ENCODE measurements at places on chromosomes 1 and 21.
A peak's percentile ranks its signal among the peaks of the same experiment; 100 is the strongest.

- no peak for DNase-seq
Observed at GRCh38 chr1:231460614-231461013, 38.5 kb upstream of the EGLN1 start.

- DNase-seq, result no peak
Observed at GRCh38 chr21:45577801-45578175, 35.5 kb upstream of the SLC19A1 start.

GRCh38 chr21:42793774-42794173, 85.6 kb downstream of the WDR4 start:
- DNase-seq, result peak; percentile 43

- DNase-seq, result no peak
Observed at GRCh38 chr1:180930687-180931086, 18.0 kb downstream of the KIAA1614 start.

GRCh38 chr1:73604211-73604610, 593.8 kb downstream of the LRRIQ3 start:
- no peak for DNase-seq

DNA sequence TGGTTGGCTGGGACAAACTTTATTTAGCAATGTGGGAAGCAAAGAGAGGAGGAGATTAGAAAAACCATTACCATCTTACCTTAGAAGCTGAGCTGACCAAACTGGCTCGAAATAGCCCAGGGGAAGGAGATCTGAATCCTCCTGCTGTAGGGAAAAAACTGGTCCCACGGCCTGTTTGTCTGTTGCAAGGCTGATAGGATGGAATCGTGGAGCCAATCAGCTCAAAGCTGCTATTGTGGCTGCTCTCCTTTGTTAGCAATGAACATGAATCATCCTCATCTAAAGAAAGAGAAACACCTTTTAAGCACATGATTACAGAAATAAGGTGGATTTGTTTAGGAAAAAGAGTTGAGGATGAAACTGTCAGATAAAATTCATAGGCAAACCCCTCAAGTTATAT, 21.5 kb downstream of the CLSPN start:
- no peak for DNase-seq

- DNase-seq, result no peak
Observed at GRCh38 chr1:56197946-56198345, 381.4 kb downstream of the PLPP3 start.

GRCh38 chr1:231248778-231249177, 7.8 kb downstream of the GNPAT start:
- no peak for DNase-seq

DNA sequence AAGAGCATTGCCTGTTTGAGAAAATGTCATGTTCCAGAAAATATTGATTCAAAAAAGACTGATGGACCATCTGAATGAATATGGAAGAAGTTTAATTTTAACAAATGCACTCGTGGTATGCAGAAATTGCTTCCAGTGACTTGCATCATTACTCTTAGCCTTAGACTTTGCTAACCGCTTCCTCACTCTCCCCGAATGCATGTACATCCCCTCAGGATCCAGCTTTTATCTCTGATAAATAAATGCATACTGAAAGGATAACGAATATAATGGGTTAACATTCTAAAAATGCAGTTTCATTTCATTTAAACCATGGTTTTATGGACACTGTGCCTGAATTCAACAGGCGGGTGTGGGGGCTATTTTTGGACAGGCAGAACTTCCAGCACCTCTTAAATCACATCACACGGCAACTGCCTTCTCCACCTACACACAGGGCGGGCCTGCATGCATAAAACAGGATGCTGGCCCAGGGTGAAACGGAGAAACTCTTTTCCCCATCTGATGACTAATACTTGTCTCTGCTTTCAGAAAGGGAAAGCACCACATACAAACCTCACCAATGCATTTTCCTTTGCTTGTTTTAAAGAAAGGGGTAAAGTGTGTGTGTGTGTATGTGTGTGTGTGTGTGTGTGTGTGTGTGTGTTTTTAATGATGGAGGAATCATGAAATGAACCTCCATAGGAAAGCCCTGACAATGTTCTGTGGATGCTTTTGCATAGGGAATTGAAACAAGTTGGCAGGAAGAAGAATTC, 48.7 kb downstream of the SPAG17 start:
- no peak for DNase-seq

DNA sequence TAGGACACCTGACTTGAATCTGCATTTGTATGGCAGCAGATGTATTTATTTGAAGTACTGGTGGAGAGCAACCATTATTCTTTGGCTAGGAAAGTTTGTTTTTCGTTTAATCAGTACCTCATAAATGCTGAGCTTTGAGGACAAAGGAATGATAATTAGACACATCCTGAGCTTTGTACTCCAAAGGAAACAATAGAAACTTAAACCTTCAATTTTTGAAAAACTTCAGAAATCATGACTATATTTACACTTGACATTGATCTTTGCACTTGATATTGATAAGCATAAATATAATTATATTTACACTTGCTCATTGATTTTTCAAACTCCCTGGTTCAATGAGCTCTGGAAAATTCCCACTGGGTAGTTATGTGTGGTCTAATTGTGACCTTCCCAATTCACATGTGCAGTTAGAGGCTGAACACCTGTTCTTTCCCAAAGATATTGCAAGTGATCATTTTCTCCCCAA, 10.7 kb downstream of the PATJ start:
- DNase-seq, result no peak

- no peak for DNase-seq
Observed at GRCh38 chr1:57248830-57249229, 175.0 kb downstream of the DAB1 start.

DNA sequence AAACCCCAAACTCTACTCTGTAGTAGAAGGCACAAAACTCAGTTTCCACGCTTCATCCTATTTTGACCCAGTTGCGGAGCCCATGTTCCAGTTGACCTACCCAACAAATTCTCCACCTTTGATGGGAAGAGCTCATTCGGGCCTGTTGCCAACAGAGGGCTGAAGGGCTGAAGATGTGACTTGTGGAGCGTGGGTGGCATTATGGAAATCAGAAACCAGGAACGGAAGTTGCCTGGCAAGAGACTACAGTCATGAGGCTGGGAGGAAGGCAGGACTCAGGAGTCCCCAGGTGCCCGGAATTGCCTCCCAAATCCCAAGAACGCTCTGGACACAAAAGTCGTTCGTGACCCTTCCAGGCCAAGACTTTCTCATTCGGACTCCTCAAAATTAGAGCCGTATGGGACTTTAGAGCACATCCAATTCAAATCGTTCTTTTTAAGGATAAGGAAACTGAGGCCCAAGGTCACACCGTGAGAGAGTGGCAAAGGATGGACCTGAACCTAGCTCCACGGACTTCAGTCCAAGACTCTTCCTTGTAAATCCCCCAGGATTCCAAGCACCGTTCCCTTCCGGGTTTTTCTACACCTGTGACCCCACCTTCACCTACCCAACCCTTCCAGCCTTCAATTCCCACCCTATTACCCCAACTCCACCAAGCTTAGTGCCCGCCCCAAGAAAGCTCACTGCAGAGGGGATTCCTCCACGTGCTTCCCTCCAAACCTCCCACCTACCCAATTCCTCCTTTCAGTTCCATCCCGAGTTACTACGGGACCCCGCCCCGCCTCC, 739 bp downstream of the SMG5 start:
- DNase-seq, result peak; percentile 18

DNA sequence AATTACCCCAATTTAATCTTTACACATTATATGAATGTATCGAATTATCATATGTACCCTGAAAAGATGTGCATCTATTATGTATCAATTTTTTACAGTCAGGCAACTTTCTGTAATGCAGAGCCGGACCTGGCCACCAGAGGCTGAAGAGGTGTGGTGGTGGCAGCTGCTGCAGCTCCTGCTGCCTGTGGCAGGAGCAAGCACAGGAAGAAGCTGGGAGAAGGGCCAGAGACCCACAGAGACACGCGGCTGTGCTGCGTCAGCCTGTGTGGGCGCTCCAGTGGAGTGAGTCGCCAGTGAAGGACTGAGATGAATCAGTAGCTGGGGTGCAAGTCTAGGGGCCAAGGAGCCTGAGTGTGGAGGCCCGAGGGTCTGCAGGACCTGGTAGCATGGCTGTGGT, 74.3 kb upstream of the COG2 start:
- DNase-seq, result peak; percentile 57

DNA sequence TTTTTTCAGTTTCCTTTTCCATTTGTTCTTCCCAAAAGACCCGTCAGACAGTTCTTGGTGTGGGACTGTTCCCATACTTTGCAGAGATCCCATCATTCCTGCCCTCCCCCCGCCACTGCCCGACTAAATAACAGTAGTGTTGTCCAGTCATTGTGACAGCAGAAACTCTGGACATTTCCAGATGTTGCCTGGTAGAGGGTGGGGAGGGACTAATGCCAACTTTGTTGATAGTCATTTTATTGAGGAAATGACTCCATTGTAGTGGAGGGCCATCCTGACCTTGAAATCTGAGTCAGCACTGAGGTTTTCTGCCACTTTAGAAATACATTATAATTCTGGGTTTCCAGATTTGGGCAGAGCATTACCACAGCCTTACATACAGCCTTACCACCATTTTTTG, 85.4 kb downstream of the CEP350 start:
- no peak for DNase-seq
